ENCODE measurements at places on chromosomes 13 and 19.

DNA sequence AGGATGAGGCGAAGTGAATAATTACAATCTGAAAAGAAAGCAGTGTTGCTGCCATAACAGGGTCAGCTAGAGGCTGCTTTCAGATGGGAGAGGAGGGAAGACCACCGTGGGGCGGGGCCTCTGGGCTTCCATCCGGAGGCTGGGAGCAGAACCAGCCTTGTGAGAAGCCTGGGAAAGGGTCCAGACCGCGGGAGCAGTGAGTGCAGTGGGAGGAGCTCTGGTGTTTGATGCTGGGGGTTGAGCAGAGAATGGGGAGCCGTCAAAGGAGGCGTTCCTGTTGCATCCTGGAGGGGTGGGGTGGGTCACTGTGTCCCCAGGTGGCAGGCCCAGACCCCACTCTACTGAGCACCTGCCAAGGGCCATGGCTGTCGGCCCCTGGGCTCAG, 18.1 kb downstream of the NKPD1 start:
- DNase-seq, result no peak

- DNase-seq, result no peak
Measured at GRCh38 chr13:111280681-111281585, 39.5 kb upstream of the TEX29 start.

DNA sequence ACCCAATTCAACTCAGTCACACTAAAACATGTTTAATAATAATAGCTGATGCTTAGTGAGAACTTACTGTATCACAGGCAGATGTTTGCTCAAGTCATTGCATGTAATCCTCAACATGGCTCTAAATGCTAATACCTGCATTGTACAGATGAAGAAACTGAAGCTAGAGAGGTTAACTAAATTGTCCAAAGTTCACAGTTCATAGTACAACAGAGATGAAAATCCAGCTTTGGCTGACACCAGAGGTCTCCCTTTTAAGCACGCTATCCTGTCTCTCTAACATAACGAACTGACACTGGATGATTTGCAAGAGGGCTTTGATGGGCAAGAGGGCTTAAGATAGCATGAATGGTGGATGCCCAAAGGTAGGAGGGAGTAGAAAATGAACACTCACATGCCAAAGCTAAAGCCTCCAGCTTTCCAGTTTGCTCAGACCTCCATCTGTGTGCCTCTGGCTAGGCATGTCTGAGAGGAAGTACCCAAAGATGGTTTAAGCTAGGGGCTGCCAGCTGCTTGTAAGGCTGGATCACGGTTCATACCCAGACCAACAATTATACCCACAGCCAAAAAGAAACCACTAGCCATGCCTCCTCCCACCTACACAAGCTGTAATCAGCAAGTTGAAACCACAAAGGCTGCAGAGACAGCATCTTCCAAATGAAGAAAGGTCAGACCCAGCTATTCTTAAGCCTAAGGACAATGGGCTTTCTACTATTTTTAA, 196.9 kb upstream of the UBL3 start:
- DNase-seq, result no peak

DNA sequence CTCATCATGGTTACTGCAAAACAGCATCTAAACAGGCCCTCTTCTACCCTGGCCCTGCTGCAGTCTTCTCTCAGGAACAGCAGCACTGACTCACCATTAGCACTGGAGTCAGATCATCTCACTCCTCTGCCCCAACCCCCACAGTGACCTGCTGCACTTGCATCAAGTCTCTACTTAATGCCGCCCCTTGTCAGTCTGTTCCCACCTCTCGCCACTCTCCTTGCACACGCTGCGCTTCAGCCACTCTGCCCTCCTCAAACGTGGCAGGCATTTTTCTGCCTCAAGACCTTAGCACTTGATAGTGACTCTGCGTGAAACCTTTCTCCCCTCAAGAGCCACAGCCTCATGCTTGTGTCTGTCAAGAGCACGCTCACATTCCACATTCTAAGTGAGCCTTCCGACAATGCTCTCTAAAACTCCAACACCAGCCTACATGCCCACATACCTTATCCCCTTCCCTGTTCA, 22.1 kb downstream of the MIPEP start:
- DNase-seq, result no peak

DNA sequence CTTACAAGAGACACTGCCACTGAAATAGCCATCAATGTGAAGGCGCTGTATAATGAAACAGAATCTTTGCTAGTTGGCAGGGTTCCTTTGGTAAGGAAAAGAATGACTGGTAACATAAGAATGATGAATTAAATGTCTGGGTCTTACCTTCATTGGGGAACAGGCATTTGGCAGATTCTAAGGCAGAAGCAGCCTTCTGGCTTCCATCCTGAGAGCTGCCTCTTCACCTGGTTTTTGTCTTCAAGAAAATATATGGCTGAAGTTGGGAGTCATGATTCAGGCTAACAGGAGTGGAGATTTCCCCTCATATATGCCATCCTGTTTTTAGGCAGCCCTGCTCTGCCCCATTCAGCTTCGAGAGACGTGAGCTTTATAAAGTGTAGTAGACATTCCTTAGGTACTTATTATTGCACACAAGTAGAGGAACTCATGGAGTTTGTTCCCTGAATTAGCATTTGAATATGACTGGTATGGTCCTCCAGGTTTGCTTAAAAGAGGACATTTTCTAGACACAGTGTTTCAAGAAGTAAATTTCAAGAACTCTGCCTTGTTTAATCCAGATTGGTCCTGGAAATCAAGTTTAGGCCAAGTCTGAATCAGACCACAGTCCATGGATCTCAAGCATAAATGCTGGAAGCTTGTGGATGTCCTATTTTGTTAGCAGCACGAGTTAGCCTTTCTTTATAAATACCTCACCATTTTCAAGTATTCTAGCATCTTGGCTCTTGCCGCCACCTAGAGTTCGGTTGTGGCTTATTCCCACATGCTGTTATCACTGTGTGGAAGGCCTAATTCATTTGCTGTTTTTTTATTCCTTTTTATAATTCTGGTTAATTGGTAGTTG, 56.2 kb upstream of the AKAP11 start:
- no peak for DNase-seq

DNA sequence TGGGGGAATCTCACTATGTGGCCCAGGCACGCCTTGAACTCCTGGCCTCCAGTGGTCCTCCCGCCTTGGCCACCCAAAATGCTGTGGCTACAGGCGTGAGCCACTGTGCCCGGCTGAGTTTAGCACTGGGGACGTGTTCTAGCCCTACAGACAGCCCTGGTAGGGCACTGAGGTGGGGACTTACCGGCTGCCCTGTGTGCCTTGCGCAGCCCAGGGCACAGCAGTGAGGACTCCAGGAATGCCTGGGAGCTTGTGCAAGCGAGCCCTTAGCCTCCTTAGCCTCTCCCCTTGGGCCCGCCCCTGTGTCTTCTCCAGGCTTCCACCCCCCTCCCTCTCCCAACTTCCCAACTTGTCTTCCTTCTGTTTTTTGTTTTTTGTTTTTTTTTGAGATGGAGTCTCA, 21.0 kb downstream of the CCNE1 start:
- DNase-seq, result no peak

DNA sequence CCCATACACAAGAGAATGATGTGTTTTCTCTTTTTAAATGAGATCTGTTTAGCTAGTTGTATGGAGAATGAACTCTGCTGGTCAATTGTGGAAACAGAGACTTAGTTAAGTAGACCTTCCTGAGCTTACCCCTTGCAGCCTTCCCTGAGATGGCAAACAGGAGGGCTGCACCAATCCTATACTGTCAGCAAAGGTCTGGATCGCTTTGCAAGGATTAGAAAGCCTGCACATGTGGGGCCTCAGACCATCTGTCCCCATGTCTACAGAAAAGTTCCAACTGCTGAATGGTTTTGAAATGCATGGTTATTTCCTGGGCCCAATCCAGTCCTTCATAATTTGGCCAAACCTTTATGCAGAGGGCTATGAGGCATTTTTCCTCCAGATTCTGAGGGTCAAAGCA, 183.9 kb upstream of the SLC10A2 start:
- no peak for DNase-seq

DNA sequence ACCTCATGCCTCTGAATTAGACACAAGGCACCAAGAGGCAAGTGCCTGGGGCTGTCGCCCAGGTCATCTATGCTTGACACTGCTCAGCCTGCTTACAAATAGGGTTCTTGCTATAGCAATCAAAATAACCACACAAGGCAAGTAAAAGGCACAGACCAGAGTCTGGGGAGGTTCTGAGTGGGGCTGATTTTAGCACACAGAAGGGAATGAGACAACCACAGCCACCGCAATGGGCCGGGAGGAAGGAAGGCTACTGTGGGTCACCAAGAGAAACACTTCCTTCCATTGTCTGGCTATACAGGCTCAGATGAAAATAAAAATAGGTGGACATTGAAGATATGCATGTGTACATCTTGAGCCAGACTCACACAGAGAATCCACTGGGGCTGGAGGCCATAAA, 159.1 kb downstream of the DLEU7 start:
- DNase-seq, result no peak

- DNase-seq, result no peak
Measured at GRCh38 chr19:53965091-53965490, 2.4 kb downstream of the CACNG8 start.

GRCh38 chr13:104817271-104817670, 1718.2 kb downstream of the EFNB2 start:
- DNase-seq, result no peak

- DNase-seq, result no peak
Measured at GRCh38 chr13:108268466-108269112, 929 bp upstream of the TNFSF13B start.

- no peak for DNase-seq
Measured at GRCh38 chr19:56423276-56423984, 19.3 kb downstream of the ZNF583 start.

GRCh38 chr13:26026211-26026610, 25.6 kb downstream of the SHISA2 start:
- no peak for DNase-seq

DNA sequence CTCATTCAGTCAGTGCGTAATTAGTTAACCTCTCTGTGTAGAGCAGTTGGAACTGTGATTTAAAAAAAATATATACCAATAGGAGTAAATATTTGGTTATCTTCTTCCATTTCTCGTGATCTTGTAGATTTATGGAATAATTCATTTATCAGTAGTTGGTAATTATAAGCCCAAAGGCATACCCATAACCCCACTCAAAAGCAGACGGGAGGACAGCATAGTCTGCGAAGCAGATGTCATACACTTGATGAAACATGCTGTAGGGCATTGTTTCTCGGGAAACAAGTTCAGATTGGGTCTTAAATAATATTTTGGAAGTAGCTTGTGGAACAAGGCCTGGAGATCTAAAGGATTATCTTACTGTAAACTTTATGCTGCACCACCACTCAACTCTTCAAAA, 119.7 kb downstream of the FRY start:
- no peak for DNase-seq

DNA sequence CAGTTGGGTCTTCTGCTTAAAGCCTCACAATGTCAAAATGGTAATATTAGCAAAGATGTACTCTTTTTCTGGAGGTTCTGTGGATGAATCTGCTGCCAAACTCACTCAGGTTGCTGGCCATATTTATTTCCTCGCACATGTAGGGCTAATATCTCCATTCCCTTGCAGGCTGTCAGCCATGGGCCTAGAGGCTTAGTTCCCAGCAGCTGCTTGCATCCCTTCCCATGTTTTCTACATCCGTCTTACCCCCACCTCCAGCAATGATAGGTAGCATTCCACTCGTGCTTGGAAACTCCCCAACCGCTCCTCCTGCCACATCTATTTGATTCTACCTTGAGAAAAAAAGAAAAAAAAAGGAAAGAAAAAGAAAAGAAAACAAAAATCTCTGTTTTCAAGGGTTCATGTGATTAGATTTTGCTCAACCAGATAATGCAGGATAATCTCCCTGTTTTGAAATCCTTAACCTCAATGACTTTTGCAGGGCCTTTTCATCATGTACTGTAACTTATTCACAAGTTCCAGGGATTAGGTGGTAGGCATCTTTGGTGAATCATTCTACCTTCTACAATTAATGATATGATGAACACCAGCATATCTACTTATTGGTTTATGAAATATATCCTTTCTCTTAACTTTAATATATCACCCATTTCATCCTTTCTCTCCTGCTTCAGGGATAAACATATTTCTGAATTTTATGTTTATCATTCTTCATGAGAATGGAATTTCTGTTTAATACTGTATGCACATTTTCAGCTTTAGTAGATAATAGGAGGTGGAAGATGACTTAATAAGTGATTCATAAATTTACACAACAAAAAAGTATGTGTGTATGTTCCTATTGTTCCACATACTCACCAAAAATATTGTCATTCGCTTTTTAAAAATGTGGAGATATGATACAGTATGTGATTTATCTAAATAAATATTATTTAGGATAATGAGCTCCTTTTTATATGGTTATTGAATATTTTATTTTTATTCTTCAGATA, 931.9 kb downstream of the SLITRK5 start:
- no peak for DNase-seq

- no peak for DNase-seq
Measured at GRCh38 chr13:112814905-112815585, 125.2 kb downstream of the ATP11A start.

GRCh38 chr19:16324384-16325160, at the start of gene KLF2:
Gene KLF2 (plus strand): TSS chr19:16324826. CDS start chr19:16324924, 98 bp downstream.
- DNase-seq, result peak; percentile 60

GRCh38 chr13:25992076-25992475, 59.7 kb downstream of the SHISA2 start:
- no peak for DNase-seq

DNA sequence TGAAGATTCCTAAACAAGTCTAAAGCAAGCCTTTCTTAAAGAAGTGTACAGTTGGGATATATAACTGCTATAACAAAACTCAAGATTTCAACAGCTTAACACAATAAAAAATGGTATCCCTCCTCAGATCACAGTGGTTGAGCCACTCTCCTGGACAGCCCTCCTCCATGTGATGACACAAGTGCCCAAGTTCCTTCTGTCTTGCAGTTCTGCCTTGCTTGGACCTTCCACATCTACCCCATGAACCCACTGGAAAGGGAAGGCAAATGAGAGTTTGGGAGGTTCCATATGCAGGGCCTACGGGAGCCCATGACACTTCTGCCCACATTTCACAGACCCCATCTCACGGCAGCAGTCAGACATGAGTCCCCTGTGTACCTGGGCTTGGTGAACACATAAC, 659.2 kb downstream of the UQCRFS1 start:
- DNase-seq, result no peak

DNA sequence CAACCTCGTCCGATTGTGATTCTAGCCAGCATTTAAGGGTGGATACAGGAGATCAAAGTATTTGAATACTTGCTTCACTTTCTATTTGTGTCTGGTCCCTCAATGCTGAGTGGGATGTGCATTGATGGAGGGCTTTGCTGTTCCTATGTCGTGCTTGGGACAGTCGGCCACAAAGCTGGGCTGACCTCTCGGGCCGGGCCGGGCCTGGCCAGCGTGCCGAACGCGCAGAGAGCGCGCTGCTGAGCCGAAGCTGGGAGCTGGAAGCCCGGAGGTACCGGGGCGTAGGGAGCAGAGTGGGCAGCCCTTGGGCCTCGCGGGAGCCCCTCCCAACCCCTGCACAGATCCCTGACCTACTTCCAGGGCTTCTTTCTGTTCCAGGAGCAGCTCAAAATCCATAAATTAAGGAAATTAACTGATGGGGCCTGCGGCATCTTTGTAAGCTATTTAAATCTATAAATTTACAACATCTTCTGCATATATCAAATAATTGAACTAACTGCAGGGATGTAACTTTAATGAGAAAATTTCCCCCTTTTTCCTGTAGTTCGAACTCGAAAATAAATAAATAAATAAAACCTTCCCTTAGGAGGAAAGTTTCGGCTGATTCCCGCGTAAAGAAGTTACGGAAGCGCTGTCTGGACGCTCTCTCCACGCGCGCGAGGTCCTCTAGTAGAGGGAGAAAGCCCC, 1.8 kb upstream of the KCTD15 start:
- no peak for DNase-seq

GRCh38 chr19:35389192-35389861, 18.5 kb downstream of the GPR42 start:
- no peak for DNase-seq

All from activated naive CD4-positive, alpha-beta T cell (primary cell).